ENCODE measurements at places on chromosomes 7 and 10.

DNA sequence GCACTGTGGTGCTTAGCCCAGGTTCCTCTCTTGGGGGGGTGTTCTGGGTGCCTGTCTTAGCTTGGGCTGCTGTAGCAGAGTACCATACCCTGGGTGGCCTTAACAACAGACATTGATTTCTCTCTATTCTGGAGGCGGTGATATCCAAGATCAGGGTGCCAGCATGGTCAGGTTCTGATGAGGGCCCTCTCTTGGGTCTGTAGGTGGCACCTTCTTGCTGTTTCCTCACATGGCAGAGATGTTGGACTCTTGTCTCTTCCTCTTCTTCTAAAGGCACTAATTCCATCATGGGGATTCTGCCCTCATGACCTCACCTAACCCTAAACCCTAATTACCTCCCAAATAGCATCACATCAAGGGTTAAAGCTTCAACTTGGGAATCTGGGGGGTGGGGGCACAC lies 19.9 kb upstream of the CRHR2 start:
- DNase-seq: no peak

DNA sequence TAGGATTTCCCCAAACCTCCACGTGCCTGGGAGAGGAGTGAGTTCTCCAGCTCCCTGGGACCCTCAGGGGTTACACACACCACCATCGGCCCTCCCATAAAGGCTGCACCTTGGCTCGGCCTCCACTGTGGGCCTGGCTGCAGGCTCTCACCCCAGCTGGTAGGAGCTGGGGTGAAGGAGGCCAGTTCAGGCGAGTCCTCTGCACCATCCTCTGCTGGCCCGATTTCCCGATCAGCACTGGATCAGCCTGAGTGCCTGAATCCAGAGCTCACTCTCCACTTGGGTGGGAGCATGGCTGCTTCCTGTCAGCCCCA lies 115.1 kb upstream of the RET start:
- DNase-seq: no peak

DNA sequence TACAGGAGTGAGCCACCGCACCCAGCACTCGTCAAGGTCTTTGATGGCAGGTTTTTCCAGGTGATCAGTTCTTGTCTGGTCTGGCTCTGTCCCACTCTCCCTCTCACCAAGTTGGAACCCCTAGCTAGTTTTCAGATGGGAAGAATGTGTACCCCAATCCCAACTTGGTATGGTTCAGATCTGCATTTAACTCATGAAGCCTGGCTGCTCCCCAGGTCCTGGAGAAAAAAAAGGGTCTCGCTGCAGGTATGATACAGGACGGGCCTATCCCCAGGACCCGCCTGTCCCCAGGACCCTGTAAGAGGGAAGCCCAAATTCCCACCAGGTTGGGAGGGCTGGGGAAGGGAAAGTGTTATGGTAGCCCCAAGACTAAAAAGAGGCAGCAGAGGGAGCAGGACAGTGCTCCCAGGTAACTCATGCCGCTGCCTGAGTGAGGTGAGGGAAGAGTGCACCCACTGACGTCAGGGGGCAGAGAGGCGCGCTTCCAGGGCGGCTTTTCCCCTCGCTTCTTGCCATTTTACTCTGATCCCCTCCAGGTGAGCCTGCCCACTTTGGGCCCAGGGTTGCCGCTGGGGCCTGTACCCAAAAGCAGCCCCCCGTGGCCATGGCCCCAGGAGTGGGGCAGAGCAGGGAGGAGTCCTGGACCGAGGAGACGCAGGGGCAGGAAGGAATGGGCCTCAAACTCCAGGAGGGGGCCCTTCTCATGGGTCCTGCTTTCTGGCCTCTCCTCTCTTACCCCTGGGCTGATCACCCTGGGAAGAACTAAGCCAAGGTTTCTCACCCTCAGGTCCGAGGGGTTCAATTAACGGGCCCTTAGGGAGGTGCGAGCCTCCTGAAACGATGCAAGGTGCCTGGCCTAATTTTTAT lies 36.4 kb upstream of the SRRM3 start:
- no peak for DNase-seq

DNA sequence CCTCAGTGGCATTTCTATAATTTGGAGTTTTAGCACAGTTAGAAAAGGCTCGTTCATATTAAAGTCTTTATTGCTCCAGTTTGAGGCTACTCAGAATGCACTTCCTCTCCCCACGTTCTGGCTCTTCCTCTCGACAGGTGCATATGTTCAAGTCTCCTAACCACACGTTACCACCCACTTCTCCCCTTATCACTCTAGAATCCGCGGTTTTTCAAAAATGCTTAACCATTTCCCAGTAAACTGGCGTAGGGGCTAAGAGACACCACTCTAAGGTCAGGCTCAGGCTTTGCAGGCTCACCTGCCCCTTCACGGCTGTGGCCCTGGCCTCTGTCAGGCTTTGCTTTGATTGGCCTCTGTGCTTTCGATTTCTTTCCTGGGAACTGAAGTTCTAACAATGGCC lies 383.6 kb downstream of the GLRX3 start:
- no peak for DNase-seq

DNA sequence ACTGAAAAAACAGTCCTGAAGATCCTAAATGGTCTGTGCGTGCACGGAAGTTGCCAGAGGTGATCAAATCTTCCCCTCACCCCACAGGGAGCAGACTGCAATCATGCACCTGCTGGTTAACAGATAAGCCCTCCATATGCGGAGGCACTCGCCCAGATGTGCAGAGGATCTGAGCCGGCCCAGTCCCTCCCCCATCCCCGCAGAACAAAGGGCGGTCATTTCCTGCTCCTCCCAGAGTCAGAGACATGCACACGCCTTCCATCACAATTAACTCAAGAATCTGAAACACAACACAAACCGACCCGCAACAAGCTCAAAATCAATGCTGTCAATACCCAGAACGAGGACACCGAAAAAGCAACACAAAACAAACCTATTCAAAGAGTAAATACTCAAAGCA lies 24.2 kb downstream of the CRTAC1 start:
- DNase-seq: no peak

- DNase-seq: no peak
These were observed 23.4 kb downstream of the ATOH7 start for GRCh38 chr10:68208424-68209042.

DNA sequence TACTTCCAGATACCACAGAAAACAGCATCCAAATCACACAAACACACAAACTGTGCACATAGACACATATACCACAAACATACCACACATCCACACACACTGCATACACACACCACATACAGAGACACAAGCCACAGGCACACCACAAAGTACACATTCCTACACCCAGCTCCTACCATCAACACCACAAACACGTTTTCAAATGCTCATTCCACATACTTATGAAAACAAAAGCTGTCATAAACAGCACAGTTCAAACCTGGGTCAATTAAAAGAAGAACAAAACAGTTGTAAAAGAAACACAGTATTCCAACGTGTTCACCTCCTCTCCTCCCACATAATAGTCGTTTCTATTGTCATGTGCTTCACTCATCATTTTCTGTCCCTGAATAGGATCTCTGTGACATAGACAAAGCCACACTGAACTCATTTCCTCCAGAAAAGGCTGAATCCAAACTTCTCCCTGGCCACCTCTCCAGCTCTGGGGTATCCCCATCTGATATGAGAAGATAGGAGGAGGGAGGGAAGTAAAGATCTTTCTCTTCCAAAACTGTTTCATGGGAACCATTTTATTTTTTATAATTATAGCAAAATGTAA lies 89.2 kb downstream of the CXCL12 start:
- DNase-seq: no peak

DNA sequence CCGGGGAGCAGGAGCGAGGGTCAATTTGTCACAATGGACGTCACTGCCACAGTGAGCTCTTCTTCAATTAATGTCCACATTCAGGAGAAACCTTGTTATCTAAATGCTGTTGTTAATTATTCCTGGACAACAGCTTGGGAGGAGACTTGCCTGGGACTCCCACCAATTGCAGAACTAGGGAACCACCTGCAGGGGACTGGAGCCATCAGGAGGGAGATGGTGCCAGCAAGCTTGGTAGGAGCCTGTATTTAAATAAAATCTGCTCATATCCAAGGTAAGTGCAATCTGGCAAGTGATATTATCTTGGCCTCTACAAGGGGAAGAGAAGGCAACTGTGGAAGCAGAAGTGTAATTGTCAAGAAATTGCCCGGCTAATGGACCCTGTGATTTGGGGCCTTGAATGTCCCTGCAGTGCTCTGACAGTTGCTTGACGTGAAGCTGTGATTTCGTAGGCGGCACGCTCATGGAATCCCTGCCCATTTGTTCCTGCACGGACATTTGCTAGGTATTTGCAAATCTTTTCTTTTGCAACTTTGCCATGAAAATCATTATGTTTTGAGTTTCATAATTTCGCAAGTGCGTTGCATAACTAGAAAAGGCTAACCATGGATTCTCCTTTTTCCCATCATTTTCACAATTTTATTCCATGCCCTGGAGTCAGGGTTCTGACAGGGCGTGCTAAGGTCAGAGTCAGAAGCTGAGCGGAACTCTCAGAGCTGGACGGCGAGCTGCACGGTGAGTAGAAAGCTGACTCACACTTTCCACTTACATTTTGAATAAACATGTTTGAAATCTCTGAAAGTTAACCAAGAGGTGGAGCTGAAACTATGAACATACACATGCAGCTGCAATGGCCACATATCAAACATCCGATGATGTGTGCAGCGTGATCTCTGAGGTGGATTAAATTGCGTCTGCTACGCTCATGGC lies 84.9 kb upstream of the TCERG1L start:
- no peak for DNase-seq

DNA sequence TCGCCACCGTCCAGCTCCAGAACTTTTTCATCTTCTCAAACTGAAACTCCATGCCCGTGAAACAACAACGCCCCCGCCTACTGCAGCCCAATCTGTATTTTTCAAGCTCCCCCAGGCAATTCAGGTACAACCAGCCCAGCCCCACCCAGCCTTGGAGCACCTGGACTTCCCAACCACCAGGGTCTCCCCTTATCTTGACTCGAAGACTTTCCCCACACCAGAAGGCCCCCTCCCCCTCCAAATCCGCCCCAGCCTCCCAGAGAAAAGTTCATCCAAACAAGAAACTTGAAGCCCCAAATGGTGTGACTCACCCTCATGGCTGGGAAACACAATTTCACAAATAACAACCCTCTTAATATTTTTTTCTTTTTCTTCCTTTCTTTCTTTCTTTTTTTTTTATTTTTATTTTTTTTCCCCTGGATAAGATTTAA lies 10.6 kb downstream of the ZCCHC24 start:
- no peak for DNase-seq

DNA sequence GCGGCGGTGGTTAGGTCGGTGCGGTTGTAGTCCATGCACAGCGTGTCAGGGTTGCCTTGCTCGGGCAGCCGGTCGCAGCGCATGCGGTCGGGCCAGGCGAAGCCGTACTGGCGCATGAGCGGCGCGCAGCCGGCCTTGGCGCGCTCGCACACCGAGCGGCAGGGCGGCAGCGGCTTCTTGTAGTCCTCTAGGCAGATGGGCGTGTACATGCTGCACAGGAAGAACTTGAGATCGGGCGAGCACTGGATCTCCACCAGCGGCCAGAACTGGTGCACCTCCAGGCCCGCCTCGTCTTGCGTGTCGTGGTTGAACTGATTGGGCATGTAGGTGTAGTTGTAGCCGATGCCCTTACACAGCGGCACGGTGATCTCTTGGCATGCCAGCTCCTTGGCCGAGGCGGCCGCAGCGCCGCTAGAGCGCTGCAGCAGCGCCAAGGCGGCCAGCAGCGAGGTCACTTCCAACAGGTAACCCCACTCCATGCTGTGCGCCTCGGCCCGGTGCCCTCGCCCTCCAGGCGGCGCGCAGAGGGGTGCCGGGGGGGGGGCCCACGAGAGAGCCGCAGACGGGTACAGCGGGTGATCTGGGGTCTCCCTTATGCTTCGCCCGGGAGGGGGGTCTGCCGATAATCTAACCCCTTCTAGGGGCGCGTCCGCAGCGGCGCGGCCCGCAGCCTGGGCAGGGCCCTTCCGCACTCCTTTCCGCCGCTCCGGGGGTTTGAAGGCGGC lies 983 bp downstream of the FZD8 start:
- DNase-seq: no peak

DNA sequence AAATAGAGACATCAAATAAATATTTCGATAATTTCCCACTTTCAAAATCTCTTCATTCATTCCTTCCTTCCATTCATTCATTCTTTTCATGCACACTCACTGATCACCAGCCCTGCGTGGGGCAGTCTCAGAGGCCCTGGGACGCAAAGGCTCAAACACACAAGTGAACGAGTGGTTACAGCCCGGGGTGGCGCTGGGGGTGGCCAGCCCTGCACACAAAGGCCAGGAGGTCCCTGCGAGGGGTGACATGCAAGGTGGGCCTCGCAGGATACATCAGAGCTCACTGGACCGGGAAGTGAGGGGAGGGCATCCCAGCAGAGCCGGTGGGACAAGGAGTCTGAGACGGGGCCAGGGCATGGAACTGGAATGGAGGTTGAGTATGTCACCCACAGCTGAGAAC lies 29.9 kb upstream of the TTYH3 start:
- DNase-seq: no peak

GRCh38 chr7:90903841-90904240 lies 307.7 kb downstream of the CDK14 start:
- no peak for DNase-seq

- no peak for DNase-seq
These were observed 108.3 kb upstream of the FEZF1 start for GRCh38 chr7:122412883-122413282.

- no peak for DNase-seq
These were observed 199.9 kb upstream of the GNAI1 start for GRCh38 chr7:79934727-79935126.

DNA sequence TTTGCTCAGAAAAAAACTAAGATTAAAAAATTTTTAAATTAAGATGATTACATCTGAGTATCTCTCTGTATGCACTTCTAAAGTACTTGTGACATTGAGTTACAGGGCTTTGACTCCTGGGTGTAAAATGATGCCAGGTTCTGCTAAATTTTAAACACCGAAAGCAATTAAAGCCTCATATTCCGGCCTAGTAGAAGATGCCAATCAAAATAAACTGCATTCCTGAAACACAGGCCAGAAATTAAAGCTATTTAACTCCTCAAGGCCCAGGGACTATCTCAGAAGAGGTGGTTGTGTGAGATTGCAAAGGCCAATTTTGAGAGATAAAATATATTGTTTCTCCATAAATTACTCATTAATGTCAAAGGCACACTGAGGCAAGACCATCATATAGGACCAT lies 388.3 kb downstream of the KIF20B start:
- no peak for DNase-seq

GRCh38 chr7:43791-44540 lies 148.4 kb upstream of the FAM20C start:
- DNase-seq: no peak
